Activated CD4-positive, alpha-beta T cell treated with anti-CD3 and anti-CD28 coated beads, Interleukin-2, amount 10 ng/mL, durations not matched to agents 24 days and 14 days (primary cell): ENCODE measurements at places on chromosomes 6 and 20. TPM values are rescaled to one million over a fixed set of nuclear protein-coding genes. Genes with fewer than 3 reads are reported as not detected.
A peak's percentile ranks its signal among the peaks of the same experiment; 100 is the strongest.

- no peak for DNase-seq
These were observed 41.6 kb upstream of the DSE start for GRCh38 chr6:116329156-116329555.

DNA sequence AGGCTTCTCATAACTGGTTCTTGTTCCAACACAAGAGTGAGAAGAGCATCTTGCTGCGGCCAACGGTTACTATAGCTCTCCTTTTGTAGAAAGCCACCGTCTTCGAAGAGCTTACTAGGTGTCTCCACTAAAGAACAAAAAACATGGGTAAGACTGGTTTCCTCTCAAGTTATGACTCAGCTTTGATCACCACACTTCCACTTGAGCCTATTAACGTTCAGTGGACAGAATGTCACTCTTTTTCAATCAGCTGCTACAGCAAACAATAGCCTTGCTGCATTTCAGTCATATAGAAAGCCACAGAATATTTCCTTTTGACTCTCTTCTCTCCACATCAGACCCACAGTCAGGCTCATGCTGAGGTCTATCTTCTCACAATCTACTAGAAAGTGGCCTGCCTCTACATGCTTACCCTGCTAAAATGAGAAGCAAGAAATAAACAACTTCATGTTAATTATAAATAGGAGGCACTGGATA is 243.5 kb upstream of the PREP start:
- peak; percentile 88 for DNase-seq

- DNase-seq = no peak
These were observed 162.0 kb downstream of the BTBD9 start for GRCh38 chr6:38477680-38478260.

DNA sequence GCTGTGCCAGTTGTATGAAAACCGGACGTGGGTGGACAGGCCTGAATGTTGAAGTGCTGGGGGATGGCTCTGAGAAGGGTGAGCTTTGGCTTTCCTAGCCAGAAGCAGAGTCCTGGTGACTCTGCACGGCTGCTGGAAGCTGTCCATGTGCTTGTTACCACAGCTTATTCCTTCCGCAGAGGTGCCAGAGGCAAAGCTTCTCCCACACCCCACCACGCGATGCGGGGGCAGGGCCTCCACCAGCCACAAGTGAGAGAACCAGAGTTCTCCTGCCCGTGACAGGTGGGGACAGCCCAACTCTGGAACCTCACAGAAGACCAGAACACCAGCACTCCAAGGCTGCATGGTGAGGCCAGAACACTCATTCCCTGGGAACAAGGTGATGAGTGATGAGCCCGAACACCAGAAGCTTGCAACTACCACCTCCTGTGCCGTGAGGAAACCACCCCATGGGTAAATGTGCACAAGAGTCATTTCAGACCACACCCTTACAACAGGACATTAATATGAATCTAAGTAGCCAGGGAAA is 36.7 kb downstream of the JAG1 start:
- no peak for DNase-seq

- no peak for DNase-seq
These were observed 167.1 kb upstream of the MMS22L start for GRCh38 chr6:97450087-97450486.

DNA sequence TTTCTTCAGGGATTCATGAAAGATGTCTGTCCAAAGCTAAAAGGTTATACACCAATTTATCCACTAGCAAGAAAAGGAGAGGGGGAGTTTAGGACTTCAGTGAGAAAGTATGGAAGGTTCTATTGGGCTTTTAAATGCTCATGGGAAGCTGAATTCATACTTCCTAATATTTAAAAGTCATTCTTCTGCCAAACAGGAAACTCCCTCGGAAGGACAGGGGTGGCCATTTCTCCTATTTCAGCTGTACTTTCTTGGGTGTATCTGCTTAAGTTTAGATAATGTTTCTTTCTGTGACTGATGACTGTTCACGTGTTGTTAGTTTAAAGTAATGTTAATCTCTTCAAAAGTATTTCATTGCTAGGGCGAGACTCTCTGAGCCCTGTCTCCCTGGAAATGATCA is 80.5 kb upstream of the IFNGR1 start:
- peak; percentile 16 for DNase-seq

GRCh38 chr6:158764926-158765325 is 54.2 kb downstream of the EZR start:
- no peak for DNase-seq

GRCh38 chr20:50308166-50308512 is 117.5 kb downstream of the CEBPB start:
- no peak for DNase-seq

DNA sequence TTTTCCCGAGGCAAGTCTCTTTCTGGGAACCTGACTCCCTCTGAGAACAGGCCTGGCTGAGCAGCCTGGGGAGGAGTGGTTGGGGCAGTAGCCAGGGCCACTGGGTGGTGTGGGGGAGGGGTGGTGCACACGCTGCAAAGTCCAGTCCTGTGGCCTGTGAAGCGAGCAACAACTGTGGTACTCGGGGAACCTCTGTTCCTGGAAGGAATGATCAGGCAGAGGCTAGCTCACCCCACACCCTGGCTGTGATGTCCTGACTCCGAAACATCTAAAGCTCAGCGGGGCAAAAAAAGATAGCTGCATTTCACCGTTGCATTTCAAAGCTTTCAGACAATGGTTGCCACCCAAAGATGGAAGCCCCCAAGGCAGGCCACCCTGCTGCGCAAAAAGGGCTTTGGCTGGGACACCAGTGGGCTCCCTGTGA is 25.5 kb downstream of the PCK1 start:
- DNase-seq = no peak

Gene OOEP
- total RNA-seq = 0.47 TPM in 2 replicates

Gene POM121L2
- total RNA-seq = not detected in 2 replicates

Gene CAGE1
- total RNA-seq = 0.16 and 0.31 TPM in 2 replicates

Gene GHRH
- not detected in 2 replicates for total RNA-seq

Gene DEFB132
- not detected in 2 replicates for total RNA-seq

Gene MYLIP
- total RNA-seq = 18.3 and 18.5 TPM in 2 replicates
